ENCODE measurements at places on chromosomes 1 and 21. TPM values are rescaled to one million over a fixed set of nuclear protein-coding genes. Genes with fewer than 3 reads are reported as not detected.

Gene DNAJC6
- polyA plus RNA-seq: 6.1 TPM

Gene APCS
- not detected for polyA plus RNA-seq

Gene KIRREL1
- polyA plus RNA-seq: 6.0 TPM

Gene C1orf105
- polyA plus RNA-seq: 21.5 TPM

Gene PLXNA2
- 7.3 TPM for polyA plus RNA-seq

Gene WNT2B
- polyA plus RNA-seq: 3.5 TPM

Gene AIRE
- polyA plus RNA-seq: 0.05 TPM

Gene PDPN
- 11.7 TPM for polyA plus RNA-seq

Gene MMP23B
- 15.8 TPM for polyA plus RNA-seq
